Stomach (tissue), 19 donors: ENCODE measurements at places on chromosomes 4 and X. TPM values are rescaled to one million over a fixed set of nuclear protein-coding genes. Genes with fewer than 3 reads are reported as not detected.

DNA sequence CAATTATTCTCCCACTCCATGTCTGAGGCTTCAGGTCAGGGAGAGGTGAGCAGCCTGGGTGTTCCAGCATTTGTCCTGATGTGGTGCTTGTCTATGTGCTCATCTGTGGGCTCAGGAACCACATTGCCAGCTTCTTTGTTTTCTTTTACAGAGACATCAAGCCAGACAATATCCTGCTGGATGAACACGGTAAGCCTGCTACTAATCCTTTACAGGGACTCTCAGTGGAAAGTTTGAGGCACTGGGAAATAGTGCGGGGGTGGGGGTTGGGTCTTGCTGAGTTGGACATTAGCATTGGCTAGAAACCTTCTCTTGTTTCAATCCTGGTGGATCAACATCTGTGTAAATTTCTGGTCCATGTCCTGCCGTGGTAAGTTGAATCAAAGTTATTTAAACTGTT is 310.3 kb downstream of the EVC2 start:
- H3K4me3 ChIP-seq = no peak overlapping the region
- H3K4me1 ChIP-seq = no peaks in the 10 kb centered on the region
- no peaks in the 10 kb centered on the region for H3K27me3 ChIP-seq
- no peak overlapping the region for H3K27ac ChIP-seq

- H3K36me3 ChIP-seq = no peaks in the 10 kb centered on the region
- no peak overlapping the region for H3K4me3 ChIP-seq
- no peaks in the 10 kb centered on the region for H3K27me3 ChIP-seq
- no peaks in the 10 kb centered on the region for H3K4me1 ChIP-seq
- DNase-seq = peak; percentile 95
- no peak overlapping the region for H3K27ac ChIP-seq
Observed at GRCh38 chr4:139099366-139099982, 77.5 kb downstream of the ELF2 start.

GRCh38 chrX:38626296-38626695 is 65.0 kb downstream of the TSPAN7 start:
- no peaks in the 10 kb centered on the region for H3K36me3 ChIP-seq
- H3K4me1 ChIP-seq = no peaks in the 10 kb centered on the region
- H3K4me3 ChIP-seq = no peak overlapping the region
- no peaks in the 10 kb centered on the region for H3K27me3 ChIP-seq

DNA sequence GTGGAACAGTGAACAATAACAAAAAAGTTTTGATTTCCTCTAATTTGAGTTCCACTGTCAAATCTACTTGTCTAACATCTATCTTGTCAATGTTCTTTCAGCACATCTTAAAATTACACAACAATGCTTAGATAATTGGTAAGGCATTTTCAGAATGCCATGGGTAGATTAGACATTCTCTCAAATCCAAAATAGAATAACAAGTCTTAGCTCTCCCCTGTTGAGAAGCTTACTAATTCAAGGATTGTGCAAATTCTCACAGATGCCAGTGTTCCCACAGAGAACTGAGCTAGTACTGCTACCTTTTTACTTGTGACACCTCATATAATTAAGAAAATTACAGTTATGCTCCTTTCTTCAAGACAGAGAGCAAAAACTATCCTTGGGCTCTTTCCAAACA is 2442.0 kb downstream of the PCDH7 start:
- H3K4me1 ChIP-seq = no peaks in the 10 kb centered on the region
- no peak overlapping the region for H3K4me3 ChIP-seq
- no peak for DNase-seq
- H3K36me3 ChIP-seq = no peaks in the 10 kb centered on the region
- H3K27me3 ChIP-seq = no peaks in the 10 kb centered on the region

DNA sequence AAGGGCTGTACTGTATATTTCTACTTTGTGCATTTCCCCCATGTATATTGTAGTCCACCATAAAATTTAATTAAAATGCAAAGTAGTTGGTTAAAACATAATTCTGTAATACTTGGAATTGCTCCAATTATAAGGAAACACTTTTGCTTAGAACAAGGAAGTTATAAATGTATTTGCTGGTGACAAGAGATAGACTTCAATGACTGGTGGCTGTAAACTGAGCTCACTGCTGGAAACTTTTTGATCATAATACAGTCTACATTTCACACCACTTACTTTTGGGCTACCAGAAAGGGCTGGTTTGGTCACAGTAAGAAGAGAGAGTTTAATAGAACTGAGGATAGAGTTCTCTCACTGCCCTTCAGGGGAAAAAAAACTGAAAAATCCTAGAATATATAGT is 32.7 kb downstream of the DCAF8L2 start:
- no peak for DNase-seq
- no peaks in the 10 kb centered on the region for H3K4me1 ChIP-seq
- no peaks in the 10 kb centered on the region for H3K36me3 ChIP-seq
- H3K27ac ChIP-seq = no peak overlapping the region
- H3K27me3 ChIP-seq = no peaks in the 10 kb centered on the region

GRCh38 chr4:172169871-172170270 is 356.7 kb downstream of the GALNTL6 start:
- H3K4me3 ChIP-seq = no peak overlapping the region
- no peaks in the 10 kb centered on the region for H3K27me3 ChIP-seq
- no peaks in the 10 kb centered on the region for H3K4me1 ChIP-seq
- DNase-seq = no peak
- no peaks in the 10 kb centered on the region for H3K36me3 ChIP-seq

DNA sequence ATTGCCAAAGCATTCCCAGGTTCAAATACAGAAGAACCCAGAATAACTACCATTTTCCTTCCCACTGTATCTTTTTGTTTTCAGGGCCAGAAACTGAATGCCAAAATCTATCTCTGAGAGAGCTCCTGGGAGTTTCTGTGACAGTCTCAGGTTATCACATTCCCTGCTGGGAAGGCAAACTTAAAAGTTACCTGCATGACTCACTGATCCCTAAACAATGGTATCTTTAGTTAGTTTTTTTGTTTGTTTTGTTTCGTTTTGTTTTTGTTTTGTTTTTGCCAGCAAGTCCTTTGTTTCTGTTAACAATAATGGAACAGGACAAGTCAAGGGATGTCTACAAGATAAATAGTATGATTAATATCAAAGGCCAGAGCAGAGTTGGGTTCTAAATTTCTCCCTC is 34.3 kb downstream of the PAPSS1 start:
- H3K36me3 ChIP-seq = peaks cover 36% of the 10 kb centered on the region
- peak overlapping the region; percentile 9 for H3K27ac ChIP-seq
- no peak for DNase-seq
- H3K4me3 ChIP-seq = no peak overlapping the region

DNA sequence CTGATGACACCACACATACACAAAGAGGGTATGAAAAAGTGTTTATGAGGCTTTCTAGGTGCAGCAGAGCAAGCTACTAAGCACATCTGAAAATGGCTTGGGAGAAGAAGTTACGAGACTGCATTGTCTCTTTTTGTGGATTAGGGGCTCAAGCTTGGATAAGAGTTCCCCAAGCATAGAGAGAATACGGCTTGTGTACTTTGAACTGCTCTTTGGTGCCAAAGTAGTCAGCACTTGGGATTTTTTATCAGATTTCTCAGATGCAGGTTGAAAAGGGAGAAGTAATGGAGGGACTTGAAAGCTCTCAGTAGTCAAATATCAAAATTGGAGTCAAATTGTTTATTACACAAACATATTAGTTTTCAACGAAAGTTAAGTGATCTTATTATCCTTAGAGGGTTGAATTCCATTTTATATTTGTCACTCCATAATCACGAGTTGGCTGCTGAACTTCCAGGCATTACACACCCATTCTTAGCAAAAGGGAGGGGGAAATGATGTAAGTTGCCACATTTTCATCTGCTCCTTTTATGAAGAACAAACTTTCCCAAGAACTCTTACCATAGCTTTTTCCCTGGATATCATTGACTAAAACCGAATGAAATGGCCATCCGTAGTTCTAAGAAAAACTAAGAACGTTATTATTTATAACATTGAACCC is 1904.9 kb downstream of the PCDH7 start:
- H3K4me1 ChIP-seq = no peaks in the 10 kb centered on the region
- DNase-seq = no peak
- H3K27ac ChIP-seq = no peak overlapping the region

- peak overlapping the region; percentile 85 for H3K4me3 ChIP-seq
- H3K27me3 ChIP-seq = no peaks in the 10 kb centered on the region
- peak overlapping the region; percentile 97 for H3K27ac ChIP-seq
Observed at GRCh38 chr4:106314960-106315359, 1.0 kb downstream of the TBCK start.

- no peak for DNase-seq
- H3K36me3 ChIP-seq = no peaks in the 10 kb centered on the region
- peak overlapping the region; percentile 17 for H3K4me3 ChIP-seq
Observed at GRCh38 chr4:153433754-153434105, 32.4 kb upstream of the TMEM131L start.

GRCh38 chr4:25106363-25107151 is 53.7 kb downstream of the SEPSECS start:
- DNase-seq = no peak
- no peak overlapping the region for H3K27ac ChIP-seq
- H3K4me3 ChIP-seq = no peak overlapping the region
- H3K36me3 ChIP-seq = no peaks in the 10 kb centered on the region

- H3K4me1 ChIP-seq = peaks cover 7% of the 10 kb centered on the region
- no peaks in the 10 kb centered on the region for H3K27me3 ChIP-seq
- no peaks in the 10 kb centered on the region for H3K36me3 ChIP-seq
- no peak overlapping the region for H3K27ac ChIP-seq
- H3K4me3 ChIP-seq = no peak overlapping the region
- no peak for DNase-seq
Observed at GRCh38 chrX:40260146-40260747, 162.5 kb upstream of the BCOR start.

GRCh38 chrX:69457756-69458155 is 46.4 kb upstream of the NALF2 start:
- no peak overlapping the region for H3K27ac ChIP-seq
- no peak for DNase-seq
- H3K27me3 ChIP-seq = no peaks in the 10 kb centered on the region
- no peak overlapping the region for H3K4me3 ChIP-seq

GRCh38 chr4:7722766-7723387 is 216.8 kb downstream of the AFAP1 start:
- H3K27ac ChIP-seq = no peak overlapping the region
- no peaks in the 10 kb centered on the region for H3K36me3 ChIP-seq
- no peak for DNase-seq
- no peak overlapping the region for H3K4me3 ChIP-seq
- H3K4me1 ChIP-seq = peaks cover 7% of the 10 kb centered on the region
- H3K27me3 ChIP-seq = peaks cover 9% of the 10 kb centered on the region

DNA sequence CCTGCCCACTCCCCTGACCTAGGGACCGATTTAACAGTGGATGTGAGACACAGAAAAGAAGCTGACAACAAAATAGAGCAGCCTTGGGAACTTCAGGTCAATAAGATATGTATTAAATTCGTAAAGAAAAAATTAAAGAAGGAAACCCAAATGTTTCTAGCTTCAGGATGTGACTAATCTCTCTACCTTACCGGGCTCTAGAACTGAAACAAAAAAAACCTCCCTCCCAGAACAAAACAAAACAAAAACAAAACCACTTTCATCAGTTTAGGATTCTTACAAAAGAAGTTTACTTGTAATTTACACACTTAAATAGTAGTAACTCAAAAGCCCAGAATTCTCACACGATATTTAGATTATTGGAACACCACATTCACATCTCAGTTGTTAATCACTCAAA is 185.8 kb upstream of the RPS6KA3 start:
- no peak for DNase-seq
- H3K36me3 ChIP-seq = no peaks in the 10 kb centered on the region
- no peak overlapping the region for H3K4me3 ChIP-seq
- no peak overlapping the region for H3K27ac ChIP-seq

GRCh38 chrX:10259716-10260115 is 102.9 kb downstream of the CLCN4 start:
- no peaks in the 10 kb centered on the region for H3K4me1 ChIP-seq
- H3K4me3 ChIP-seq = no peak overlapping the region
- DNase-seq = no peak

- H3K27ac ChIP-seq = peak overlapping the region; percentile 60
- DNase-seq = no peak
- H3K27me3 ChIP-seq = no peaks in the 10 kb centered on the region
- H3K36me3 ChIP-seq = no peaks in the 10 kb centered on the region
- no peaks in the 10 kb centered on the region for H3K4me1 ChIP-seq
- no peak overlapping the region for H3K4me3 ChIP-seq
Observed at GRCh38 chrX:18617407-18617750, 54.5 kb downstream of the RS1 start.

Gene NPFFR2
- polyA plus RNA-seq = not detected

Gene CCDC160
- polyA plus RNA-seq = 0.62 TPM

Gene TMEM128
- 18.1 TPM for polyA plus RNA-seq

Gene PABPC5
- polyA plus RNA-seq = 0.58 TPM

Gene BCLAF3
- 1.2 TPM for polyA plus RNA-seq

Gene SMS
- polyA plus RNA-seq = 48.8 TPM

Gene CCDC110
- polyA plus RNA-seq = 3.4 TPM

Gene PRKG2
- 0.23 TPM for polyA plus RNA-seq

Gene BMX
- 0.61 TPM for polyA plus RNA-seq

Gene RAI2
- 34.5 TPM for polyA plus RNA-seq

Gene SPANXA1
- not detected for polyA plus RNA-seq

Gene RHOXF1
- polyA plus RNA-seq = not detected

Gene SLC25A14
- polyA plus RNA-seq = 11.2 TPM

Gene NUP62CL
- polyA plus RNA-seq = 0.46 TPM

Gene CENPE
- polyA plus RNA-seq = 1.3 TPM

Gene IL21
- polyA plus RNA-seq = not detected
